Activated CD4-positive, alpha-beta T cell treated with anti-CD3 and anti-CD28 coated beads, Interleukin-2, amount 50 U/mL, for 16 hours (primary cell): ENCODE measurements at places on chromosomes 5 and 9.

GRCh38 chr9:128887914-128888350 is 6.0 kb downstream of the LRRC8A start:
- no peak for DNase-seq

- DNase-seq = no peak
These were observed 284.5 kb downstream of the ZNF608 start for GRCh38 chr5:124461941-124462340.

GRCh38 chr9:95218773-95219172 is 98.7 kb downstream of the FANCC start:
- no peak for DNase-seq

- DNase-seq = no peak
These were observed 148.0 kb downstream of the CEMIP2 start for GRCh38 chr9:71620331-71620730.

- no peak for DNase-seq
These were observed 133.4 kb downstream of the TRPM3 start for GRCh38 chr9:70987986-70988385.

DNA sequence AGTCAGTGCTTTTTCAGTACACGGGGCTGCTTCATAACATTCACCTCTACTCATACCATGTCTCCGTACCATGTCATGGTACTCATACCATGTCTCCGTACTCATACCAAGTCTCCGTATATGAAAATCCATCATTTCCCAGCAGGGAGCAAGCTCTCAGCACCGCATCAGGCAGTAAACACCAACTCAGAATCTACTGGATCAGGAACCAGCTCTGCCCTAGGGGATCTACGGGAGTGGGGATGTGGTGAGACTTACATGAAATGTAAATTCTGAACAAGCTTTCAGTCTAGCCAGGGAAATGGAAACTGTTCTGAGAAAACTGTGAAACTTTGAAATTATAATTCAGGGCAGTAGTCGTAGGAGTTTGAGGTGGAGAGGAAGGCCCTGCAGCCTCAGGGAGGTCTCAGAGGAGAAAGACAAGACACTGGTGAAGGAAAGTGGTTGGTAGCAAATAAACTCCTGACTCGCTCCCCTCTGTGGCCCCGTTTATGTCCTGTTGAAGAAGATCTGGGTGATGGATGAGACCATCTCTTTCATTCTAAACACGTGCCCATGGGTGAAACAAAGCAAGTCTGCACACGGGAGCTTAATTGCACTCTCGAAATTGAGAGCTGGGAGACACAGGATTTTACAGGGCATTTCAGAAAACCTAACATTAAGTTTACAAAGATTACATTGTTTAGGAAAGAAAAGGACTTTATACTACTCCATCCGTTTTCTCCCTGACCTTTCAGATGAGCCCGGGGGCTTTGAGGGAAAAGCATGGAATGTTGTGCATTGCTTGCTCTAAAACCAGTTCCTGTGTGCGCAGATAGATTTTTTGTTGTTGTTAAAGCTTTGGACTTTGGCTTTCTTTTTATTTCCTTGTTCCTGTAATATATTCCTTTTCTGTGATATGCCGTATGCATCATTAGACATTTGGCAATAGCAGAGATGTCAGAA is 26.8 kb downstream of the ACTBL2 start:
- DNase-seq = no peak

GRCh38 chr9:107647141-107647540 is 157.6 kb upstream of the KLF4 start:
- DNase-seq = no peak

GRCh38 chr5:143386725-143387124 is 16.8 kb downstream of the NR3C1 start:
- peak; percentile 32 for DNase-seq

DNA sequence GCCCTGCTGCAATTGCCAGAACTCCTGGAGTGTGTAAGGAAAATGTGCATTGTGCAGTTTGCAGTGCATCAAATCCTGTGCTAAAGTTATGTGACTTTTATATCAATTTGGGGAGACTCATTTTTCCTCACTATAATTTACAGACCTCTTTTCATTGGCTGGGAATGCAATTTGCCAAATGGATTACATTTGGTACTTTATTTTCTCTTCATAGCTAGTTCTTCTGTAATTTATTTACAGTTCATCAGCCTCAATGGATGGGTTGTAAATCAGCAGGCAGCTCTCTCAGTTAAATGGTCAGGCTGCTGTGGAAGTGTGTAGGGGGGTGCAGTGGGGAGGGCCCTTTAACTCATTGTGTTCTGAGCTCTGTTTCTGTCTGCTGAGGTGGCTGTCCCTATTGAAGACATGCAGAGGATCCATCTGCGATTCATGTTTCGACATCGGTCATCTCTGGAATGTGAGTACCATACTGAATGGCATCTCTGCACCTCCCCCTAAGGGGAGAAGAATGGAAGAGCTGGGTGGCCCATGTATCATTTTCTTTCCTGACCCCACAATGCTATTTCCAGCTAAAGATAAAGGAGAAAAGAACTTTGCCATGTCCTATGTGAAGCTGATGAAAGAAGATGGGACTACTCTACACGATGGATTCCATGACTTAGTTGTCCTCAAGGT is 74.6 kb downstream of the DOCK2 start:
- DNase-seq = no peak

GRCh38 chr5:112419986-112420864 is 1.1 kb upstream of the EPB41L4A start:
- DNase-seq = peak; percentile 45

GRCh38 chr5:38832810-38833209 is 13.0 kb upstream of the OSMR start:
- no peak for DNase-seq

- no peak for DNase-seq
These were observed 526.9 kb downstream of the DTWD2 start for GRCh38 chr5:118461436-118461835.

- DNase-seq = no peak
These were observed 198.7 kb downstream of the NR2F1-AS1 start for GRCh38 chr5:93382188-93382825.
